ENCODE measurements at places on chromosomes 11 and 22. TPM values are rescaled to one million over a fixed set of nuclear protein-coding genes. Genes with fewer than 3 reads are reported as not detected.

Gene EHF
- total RNA-seq = 0.07 TPM

- DNase-seq = no peak
Measured at GRCh38 chr11:22808571-22809197, 20.9 kb downstream of the SVIP start.

- DNase-seq = no peak
Measured at GRCh38 chr22:33639588-33640254, 280.6 kb downstream of the LARGE1 start.

Gene PTGDR2
- total RNA-seq = under 0.01 TPM

Gene APOA5
- not detected for total RNA-seq

Gene PLAAT5
- total RNA-seq = not detected

DNA sequence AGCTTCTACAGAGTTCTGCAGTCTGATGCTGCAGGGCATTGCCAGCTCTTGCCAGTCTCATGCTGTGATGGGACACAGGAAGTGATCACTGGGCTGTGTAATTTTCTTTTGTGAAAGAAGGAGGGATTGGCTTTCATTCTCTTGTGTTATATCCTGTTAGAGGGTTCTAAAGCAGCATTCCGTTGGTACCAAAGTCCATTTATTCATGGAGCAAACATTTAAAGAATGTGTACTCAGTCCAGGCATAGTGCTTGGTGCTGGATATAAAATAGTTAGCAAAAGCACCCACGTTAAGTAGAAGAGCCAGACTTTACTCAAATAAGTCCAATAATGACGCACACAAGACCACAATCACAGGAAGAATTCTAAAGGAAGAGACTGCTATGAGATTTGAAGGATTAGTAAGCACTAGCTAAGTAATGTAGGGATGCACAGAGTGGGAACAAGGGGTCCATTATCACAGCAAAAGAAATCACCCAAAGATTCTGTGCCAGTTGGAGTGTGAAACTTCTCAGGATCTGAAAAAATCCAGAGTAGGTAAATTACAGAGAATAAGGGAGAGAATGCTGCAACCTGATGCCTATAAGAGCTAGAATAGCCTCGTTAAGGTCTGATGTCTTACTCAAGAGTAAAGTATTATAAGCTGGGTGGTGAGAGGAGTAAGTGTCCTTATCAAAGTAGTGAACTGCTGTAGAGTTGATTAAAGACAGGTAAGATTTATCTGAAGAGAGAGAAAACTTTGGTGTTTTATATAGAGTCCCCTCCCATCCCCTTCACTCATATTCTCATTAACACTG is 728.3 kb downstream of the METTL15 start:
- DNase-seq = peak; percentile 72

GRCh38 chr22:44576311-44577260 is 78.6 kb upstream of the RTL6 start:
- DNase-seq = no peak

DNA sequence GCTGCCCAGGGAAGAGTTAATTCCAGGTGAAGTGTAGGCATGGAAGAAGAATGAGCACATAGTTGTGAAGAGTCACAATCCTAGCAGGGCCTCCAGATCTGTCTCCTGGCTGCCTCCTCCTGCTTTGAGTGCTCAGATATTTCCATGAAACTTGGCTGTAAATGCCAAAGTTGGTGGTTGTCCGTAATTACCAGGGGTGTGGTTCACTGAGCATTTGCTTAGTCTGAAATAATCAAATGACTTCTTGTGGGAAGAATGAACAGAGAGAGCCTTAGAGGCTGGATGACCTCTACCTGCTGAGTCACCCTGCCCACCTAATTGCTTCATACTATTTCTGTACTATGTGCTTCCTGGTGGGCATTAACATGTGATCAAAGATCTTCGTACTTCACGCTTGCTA is 50.9 kb downstream of the APIP start:
- no peak for DNase-seq

Gene OR5A1
- not detected for total RNA-seq

Measured in pulmonary artery endothelial cell (primary cell).